Naive B cell (primary cell): ENCODE measurements at places on chromosomes 6 and 20. TPM values are rescaled to one million over a fixed set of nuclear protein-coding genes. Genes with fewer than 3 reads are reported as not detected.

Gene HACE1
- polyA plus RNA-seq: 6.4 TPM

DNA sequence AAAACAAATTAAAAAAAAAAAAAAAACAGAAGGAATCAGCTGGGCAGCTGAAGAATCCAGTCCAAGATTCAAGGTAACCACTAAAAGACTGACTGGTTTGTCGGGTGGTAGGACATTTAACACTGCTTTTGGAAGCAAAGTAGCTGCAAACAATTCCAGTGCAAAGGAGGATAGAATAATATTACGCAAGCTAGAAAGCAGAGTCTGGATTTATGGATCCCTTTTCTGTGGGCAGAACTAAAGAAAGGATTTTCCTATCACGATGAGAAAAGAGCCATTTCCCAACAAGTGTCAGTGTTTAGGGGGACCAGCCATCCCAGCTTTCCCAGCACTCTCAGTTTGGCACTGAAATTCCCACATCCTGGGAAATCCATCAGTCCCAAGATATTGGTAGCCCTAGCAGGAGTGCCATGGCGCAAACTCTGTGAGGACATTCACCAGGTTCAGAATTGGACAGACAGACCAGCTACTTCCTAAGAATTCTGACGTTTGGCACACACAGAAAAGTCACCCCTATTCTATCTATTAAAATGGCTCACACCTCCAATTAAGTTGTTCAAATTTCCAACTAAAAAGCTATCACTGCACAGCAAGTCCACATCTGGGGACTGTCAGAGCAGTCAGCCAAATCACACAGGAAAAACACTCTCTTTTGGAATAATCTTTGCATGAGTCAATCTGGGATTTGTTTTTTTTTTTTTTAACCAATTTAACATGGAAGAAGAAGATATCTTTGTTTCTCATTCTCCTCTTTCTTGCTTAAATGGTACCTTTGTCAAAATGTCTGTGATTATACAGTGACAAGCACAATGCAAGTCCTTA, 356.8 kb upstream of the ARID1B start:
- DNase-seq: no peak

Gene MOXD1
- polyA plus RNA-seq: 3.8 TPM

GRCh38 chr6:89574910-89575561, 63.5 kb downstream of the LYRM2 start:
- no peak for DNase-seq

Gene FABP7
- not detected for polyA plus RNA-seq

- no peak for DNase-seq
Observed at GRCh38 chr20:2690213-2690612, 2.4 kb upstream of the EBF4 start.

GRCh38 chr20:49890471-49891361, 24.6 kb downstream of the SPATA2 start:
- DNase-seq: no peak
